ENCODE measurements at places on chromosomes 7 and 10. TPM values are rescaled to one million over a fixed set of nuclear protein-coding genes. Genes with fewer than 3 reads are reported as not detected.

Gene NPY4R2
- not detected for total RNA-seq

Gene POMZP3
- total RNA-seq: 12.4 TPM

- peak; percentile 49 for ATAC-seq
Measured at GRCh38 chr10:88507404-88507803, 75.7 kb downstream of the RNLS start.

- ATAC-seq: peak; percentile 56
Measured at GRCh38 chr7:51315393-51316261, 982 bp downstream of the COBL start.
